ENCODE measurements at places on chromosomes 3 and 15.

- DNase-seq: no peak
Observed at GRCh38 chr3:5116538-5116937, 5.6 kb upstream of the ARL8B start.

DNA sequence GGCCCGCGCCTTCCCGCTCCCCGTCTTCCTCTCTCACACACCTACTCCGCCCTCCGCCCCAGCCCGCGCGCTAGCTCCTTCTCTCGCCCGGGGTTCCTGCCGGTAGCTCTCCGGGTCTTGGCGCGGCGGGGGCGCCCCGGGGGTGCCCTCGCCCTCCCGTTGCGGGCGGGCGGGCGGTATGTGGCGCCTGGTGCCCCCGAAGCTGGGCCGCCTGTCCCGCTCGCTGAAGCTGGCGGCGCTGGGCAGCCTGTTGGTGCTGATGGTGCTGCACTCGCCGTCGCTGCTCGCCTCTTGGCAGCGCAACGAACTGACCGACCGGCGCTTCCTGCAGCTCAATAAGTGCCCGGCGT lies 507 bp downstream of the DIPK2A start:
- no peak for DNase-seq

GRCh38 chr3:125643172-125643571 lies 47.9 kb upstream of the OSBPL11 start:
- DNase-seq: no peak

GRCh38 chr15:58918239-58918638 lies 15.2 kb downstream of the SLTM start:
- DNase-seq: no peak

GRCh38 chr15:92062505-92062904 lies 209.0 kb downstream of the SLCO3A1 start:
- no peak for DNase-seq

- no peak for DNase-seq
Observed at GRCh38 chr3:127363171-127363570, 75.3 kb upstream of the PRR20G start.

GRCh38 chr3:131883086-131883485 lies 151.7 kb downstream of the CPNE4 start:
- DNase-seq: no peak

DNA sequence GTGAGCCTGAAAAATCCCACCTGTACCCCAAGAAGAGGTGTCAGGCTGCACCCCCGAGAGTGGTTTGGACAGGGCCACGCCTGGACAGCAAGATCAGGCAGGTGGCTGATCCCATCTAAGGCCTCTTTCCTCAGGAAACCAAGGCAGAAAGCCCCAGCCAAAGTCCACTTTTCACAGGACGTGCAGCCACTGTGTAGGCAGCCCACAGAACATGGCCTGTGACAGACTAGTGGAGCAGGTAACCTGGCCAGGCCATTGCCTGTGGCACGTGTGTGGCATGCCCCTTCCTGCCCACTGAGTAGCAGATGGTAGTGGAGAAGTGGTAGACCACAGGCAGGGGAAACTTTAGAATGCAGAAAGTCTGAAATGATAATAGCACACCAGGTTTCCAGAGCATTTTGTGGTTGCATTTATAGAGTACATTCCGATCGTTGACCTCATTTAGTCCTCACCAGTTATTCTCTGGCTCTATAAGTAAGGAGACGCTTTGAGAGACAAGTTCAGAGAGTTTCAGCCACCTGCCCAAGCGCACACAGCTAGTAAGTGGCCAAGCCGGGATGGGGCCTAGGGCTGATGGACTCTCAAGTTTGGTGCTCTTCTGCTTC lies 68.7 kb downstream of the AAGAB start:
- DNase-seq: no peak

DNA sequence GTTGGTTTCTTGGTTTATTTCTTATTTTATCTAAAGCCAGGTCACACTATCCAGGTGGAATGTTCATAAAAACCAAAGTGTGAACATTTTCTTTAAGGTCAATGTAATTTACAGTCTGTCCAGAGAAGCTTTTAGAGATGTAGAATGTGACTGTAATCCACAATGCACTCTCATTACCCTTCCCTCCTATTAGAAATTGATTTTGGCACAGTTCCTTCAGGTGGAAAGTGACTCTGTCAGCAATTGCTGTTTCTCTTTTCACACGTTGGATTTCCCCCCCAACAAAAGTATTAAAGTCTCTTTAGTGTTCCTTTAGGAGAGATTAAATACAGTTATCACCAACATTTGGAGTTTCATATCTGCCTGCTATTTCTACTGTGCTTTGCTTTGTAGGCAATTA lies 31.6 kb upstream of the COPB2 start:
- DNase-seq: no peak

- no peak for DNase-seq
Observed at GRCh38 chr15:89614164-89614563, 38.9 kb downstream of the TICRR start.

DNA sequence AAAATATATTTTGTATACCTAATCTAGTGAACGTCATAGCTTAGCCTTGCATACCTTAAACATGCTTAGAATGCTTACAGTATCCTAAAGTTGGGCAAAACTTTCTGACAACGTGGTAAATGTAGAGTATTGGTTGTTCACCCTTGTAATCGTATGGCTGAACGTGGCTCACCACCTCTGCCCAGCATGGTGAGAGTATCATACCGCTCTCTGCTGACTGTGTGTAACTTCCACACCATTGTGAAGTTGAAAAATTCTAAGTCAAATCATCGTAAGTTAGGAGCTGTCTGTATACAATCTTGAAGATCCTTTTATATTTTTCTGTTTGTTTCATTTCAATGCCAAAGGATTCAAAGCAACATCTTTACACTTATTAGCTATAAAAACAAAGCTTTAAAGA lies 63.5 kb upstream of the TRPC1 start:
- DNase-seq: no peak

DNA sequence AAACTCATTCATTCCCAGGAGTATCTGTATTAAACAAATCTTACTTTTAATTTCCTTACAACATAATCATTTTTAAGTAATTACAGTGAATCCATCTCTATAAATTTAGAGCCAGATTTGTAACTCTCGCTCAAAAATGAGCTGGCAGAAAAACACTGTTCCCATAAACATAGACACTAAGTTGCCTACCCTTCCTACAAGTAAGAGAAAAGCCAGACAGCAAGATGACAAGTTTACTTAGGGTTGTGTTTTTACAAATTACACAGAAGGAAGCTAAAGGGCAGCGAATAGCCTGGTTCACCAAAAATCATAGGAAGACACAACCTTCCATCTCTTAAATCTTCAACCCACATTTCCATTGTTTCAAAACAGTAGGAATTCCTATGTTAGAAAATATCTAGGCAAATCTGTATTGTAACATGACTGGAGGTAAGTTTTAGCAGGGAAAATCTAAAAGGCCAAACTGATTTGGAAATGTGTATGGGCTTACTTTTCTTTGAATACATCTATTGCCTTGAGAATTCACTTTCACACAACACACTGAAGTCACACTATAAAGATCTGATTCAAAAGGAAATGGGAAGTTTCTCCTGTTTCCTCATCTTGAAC lies 21.7 kb downstream of the HERC1 start:
- DNase-seq: no peak

- DNase-seq: no peak
Observed at GRCh38 chr3:127606981-127607595, 8.9 kb downstream of the MCM2 start.
